Activated T-cell treated with anti-CD3 and anti-CD28 coated beads, Interleukin-2, amount 50 U/mL, for 4 hours (primary cell): ENCODE measurements at places on chromosomes 7 and 10.

DNA sequence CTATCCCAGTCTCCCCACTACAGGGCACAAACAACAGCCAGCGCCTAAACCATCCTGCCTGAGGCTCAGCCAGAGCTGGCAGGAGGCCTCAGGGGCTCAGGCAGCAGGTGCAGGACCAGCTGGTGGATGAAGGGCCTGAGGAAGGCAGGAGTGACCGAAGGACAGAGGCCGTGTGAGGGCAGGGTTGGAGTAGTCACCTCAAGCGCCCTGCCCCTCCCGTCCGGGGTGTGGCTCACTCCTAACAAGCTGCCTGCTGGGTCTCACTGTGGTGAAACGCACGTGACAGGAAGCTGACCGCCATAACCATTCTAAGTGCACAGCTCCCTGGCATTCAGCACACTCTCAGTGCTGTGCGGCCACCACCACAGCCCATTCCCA, 281.1 kb downstream of the ELFN1 start:
- DNase-seq, result no peak

- DNase-seq, result no peak
Measured at GRCh38 chr10:64952042-64952441, 1430.8 kb downstream of the REEP3 start.

DNA sequence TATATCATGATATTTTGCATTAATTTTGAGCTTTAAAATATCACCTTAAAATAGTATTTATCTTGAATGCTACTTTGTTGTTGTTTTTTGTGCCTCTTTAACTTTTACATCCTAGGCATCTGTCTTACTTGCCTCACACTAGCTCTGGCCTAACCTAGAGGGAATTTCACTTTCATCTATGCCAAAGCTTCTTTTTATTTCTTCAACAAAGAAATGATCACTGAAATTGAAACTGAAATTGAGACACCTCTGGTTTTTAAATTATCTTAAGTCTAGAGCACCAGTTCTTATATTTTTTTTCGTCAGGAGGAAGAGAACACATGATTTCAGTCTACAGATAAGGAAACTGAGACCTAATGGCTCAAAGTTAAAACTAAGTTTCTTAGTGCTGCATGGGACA, 3.5 kb upstream of the SCIN start:
- DNase-seq, result no peak

DNA sequence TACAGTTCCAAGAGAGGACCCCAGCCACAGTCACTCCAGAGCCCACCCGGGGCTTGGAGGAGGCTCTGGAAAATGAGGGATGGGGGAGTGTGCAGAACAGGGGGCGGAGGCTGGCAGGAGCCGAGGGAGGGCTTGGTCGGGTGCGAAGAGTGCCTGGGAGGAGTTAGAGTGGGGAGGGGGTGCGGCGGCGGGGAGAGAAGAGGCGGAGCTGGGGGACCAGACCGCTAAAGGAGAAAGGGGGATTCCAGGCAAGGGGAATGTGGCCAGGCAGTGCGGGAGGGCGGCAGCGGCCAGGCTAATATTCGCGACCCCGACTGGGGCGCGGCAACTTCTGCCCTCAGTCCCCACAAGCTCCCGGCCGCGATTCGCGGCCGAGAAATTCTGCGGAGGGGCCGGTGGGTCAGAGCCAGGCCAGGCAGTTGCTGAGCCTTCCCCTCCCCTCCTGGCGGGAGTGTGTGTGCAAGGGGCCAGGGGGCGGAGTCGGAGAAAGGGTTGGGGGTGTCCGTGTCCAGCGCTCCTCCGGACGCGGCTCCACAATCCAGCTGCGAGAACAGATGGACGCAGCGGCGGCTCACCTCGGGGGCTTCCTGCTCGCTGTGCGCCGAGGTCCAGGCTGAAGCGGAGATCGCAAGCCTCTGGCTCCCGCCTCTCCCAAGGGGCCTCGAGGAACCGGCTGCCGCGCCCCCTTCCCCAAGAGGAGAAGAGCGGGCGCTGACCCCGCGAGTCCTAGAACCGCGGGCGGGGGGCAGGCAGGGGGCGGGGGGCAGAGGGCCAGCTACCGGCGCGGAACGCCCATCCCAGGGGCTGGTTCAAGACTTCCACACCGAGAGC, 612 bp upstream of the SLC18A3 start:
- DNase-seq, result no peak

DNA sequence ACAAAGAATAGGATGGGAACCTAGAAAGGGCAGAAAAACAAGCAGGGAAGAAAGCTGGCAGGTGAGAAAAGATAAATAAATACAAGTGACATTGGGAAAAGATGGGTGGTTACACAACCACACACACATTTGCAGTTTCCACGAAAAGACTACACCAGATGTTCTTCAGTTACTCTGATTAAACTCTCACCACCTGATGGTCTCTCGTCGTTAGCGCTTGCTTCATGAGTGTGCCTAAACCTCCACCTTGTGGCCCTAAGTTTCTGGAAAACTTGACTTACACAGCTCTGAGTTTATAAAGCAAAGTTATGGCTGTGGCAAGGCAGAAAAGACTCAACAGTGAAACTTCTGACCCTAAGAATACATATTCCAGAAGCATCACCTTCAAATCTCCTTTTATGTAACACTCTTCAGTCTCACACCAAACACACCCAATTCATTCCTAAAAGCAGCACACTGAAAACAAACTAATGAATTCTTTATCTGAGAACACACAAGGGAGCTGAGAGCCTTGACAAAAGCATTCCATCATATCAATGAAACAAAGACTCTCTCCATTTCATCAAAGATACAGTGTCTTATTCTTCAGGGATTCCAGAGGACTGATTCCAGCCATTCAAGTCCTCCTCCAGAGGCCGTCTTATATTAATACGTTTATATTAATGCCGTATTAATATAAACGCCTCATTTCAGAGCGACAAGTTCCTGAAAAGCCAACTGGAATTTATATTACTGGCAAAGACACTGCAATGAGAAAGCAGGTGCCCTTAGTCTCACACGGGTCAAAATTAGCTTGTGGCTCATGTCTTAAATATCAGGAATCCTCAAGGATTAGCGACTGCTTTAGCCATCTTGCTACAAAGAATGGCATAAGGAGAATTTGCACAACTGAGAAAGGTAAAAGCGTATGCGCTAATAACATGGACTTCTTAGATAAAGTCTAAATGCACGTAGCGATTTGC, 77.6 kb downstream of the RNF216 start:
- DNase-seq, result no peak

GRCh38 chr10:114359041-114359952, 45.0 kb downstream of the AFAP1L2 start:
- no peak for DNase-seq

- DNase-seq, result no peak
Measured at GRCh38 chr7:100791881-100792666, 35.2 kb downstream of the EPHB4 start.

GRCh38 chr10:62083412-62084267, 182.1 kb downstream of the ARID5B start:
- no peak for DNase-seq

- peak; percentile 11 for DNase-seq
Measured at GRCh38 chr10:5442065-5442989, 30.0 kb downstream of the NET1 start.

- DNase-seq, result no peak
Measured at GRCh38 chr7:42348071-42348470, 111.1 kb upstream of the GLI3 start.

- no peak for DNase-seq
Measured at GRCh38 chr7:79453558-79454360, at the start of gene MAGI2. TSS of gene MAGI2 (minus strand) at chr7:79453667. CDS start at chr7:79453320, 347 bp downstream.

GRCh38 chr10:21602313-21602712, 68.3 kb downstream of the MLLT10 start:
- no peak for DNase-seq

DNA sequence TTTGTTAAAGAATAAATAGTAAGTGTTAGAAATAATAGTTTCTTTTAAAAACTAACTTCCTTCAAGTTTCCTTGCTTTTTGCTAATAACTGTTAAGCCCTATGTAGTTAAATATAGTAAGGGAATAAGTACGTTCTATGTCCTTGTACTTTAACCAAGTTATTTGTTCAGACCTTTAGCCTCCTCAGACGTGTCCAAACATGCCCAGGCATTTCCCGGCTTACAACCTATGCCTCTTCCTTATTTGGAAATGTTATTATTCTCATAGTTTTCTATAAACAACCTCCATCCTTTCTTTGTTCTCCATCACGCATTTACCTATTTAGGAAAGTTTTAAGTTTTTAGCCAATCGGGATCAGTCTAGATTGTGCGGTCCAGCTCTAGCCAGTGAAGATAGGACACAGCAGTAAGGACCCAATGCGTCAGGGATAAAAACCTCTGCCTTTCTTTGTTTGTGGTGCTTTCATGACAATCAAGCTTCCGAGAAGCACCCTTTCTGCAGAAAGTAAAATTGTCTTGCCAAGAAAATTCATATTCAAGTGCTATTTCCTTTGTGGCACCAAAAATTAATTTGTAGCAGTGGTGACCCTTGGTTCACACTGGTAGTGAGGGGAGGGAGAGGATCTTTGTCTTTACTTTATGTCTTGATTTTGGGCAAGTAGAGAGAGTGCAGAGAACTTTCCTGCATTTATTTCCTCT, 851.3 kb upstream of the POM121L12 start:
- no peak for DNase-seq

DNA sequence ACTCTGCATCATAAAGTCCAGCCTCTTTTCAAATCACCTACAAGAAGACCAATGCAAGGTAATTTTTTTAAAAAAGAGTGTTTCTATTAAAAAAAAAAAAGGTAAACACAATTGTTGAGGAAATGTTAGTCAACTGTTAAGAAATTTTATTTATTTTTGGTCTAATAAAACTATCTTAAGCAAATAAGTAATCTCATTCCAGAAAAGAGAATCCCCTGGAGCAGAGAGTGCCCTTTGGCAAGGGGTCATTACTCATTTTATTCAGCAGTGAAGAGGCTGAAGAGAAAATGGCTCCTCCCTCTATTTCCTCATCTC, 63.4 kb upstream of the GSDME start:
- no peak for DNase-seq

- DNase-seq, result no peak
Measured at GRCh38 chr10:127375461-127375860, 173.6 kb upstream of the NPS start.

- no peak for DNase-seq
Measured at GRCh38 chr10:103840740-103841070, 14.7 kb downstream of the SH3PXD2A start.

DNA sequence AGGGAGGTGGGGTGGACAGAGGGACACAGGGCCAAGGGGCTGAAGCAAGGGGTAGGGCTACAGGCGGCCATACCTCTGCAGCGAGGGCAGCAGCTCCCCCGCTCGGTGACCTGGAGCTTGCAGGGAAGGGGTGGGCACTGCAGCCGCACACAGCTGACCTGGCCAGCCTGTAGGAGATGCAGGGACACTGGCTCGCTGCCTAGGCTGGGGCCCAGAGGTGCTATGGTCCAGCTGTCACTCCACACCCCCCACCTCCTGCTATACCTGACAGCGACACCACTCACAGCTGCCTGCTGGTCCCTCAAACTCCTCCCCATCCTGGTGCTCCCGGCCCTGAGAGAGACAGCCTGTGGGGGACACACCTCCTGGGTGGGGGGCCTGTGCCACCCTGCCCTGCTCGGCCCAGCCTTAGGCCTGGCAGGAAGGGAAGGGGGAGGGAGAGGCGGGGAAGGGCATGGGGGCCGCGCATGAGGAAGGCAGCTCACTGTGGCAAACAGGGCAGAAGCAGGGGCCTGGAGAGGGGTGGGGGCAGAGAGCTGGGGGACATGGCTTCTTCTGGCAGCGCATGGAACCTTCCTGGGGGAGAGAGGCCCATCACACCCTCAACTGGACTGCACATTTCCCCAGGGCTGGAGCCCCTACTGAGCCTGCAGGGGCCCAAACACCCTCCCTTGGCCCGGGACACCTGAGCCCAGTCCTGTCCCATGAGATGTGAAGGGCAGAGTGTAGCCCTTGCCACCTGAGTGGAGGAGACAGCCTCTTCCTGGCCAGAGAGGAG, 23.9 kb downstream of the ATP6V1F start:
- DNase-seq, result no peak

- no peak for DNase-seq
Measured at GRCh38 chr10:4066581-4067390, 281.8 kb upstream of the KLF6 start.

GRCh38 chr7:1285556-1286301, 53.1 kb downstream of the UNCX start:
- DNase-seq, result no peak

- DNase-seq, result peak; percentile 71
Measured at GRCh38 chr10:61902445-61903220, 1.1 kb downstream of the ARID5B start.

- DNase-seq, result no peak
Measured at GRCh38 chr7:125934955-125935354, 1005.3 kb upstream of the POT1 start.

- DNase-seq, result no peak
Measured at GRCh38 chr10:71334221-71334791, 15.2 kb downstream of the SLC29A3 start.

DNA sequence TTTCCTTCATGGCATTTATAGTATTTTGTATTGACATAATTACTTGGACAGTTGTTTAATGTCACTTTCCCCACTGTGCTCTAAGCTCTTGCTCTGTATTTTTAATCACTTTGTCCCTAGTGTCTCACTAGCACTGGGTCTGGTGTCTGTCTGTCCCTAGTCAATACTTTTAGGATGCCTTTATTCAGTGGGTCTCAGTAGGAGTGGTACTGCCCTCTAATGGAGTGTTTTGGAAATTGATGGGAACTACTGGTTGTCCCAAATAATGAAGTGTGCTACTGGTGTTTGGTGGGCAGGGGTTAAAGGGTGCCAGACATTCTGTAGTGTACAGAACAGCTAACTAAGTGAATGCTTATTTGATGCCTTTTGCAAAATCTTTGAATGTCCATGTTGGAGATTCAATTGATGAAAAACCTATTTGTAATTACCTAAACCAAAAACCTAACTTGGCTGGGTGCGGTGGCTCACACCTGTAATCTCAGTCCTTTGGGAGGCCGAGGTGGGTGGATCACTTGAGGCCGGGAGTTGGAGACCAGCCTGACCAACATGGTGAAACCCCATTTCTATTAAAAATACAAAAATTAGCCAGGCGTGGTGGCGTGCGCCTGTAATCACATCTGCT, 33.3 kb downstream of the CDK14 start:
- no peak for DNase-seq

DNA sequence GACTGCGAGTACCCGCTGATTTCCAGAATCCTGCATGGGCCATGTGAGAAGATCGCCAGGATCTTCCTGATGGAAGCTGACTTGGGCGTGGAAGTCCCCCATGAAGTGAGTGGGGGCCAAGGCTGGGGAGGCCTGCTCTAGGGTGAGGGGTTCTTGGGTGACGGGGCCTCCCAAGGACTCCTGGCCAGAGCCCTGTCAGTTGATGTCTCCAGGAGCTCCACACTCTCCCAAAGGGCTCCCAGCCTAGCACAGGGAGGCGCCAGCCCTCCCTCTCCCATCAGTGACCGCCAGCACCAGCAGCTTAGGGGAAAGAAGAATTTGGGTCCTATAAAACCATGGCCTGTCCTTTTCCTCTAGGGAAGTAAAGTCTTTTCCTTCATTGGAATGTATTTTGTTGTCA, 9.8 kb upstream of the ZNF22 start:
- no peak for DNase-seq
